ENCODE measurements at places on chromosomes 1 and 21.

- DNase-seq, result no peak
These were observed 75.8 kb downstream of the PCBP3 start for GRCh38 chr21:45719177-45719802.

- no peak for DNase-seq
These were observed 12.8 kb upstream of the TRIM63 start for GRCh38 chr1:26079960-26080814.

DNA sequence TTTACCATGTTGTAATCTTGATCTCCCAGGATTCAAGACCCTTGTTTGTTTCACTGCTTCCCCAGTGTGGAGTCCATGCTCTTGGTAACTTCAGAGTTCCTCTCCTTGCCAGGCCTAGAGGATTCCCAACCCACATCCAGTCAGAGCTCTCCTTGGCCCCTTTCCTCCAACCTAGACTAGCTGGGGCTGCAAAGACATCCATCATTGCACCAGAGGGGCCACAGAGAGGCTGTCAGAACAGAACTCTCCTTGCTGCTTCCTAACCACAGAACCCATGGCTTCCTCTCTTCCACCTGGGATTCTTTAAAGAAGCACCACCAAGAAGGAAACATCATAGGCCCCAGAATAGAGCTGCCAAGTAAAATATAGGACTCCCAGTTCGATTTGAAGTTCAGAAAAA lies 81.0 kb downstream of the HMGB4 start:
- no peak for DNase-seq

DNA sequence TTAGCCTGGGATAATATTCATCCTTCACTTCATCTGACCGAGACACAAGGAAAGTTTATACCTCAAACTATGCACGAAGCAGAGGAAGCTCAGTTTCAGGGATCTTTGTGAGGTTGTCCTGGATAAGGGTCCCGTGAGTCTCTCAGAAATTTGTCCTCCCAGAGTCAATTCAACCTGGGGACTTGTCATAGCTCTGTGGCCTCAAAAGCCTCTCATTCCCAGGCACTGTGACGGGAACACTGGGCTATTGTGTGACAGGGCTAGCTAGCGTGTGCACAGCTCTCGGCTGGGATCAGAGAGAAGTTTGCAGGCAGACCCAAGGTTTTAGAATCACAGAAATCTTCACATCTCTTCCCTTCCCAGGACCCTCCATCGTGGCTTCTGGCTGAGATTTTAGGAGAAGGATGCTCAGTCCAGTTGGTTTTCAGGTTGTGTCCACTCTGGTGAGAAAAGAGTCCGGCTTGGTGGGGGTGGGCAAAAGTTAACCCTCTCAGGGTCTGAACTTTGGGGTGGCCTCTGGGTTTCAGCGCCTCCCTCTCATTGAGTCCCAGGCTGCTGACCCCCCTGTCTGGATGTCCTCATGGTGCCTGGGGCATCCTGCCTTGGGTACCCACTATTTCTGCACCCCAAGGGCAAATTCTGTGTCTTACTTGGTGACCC lies 20.4 kb upstream of the LBR start:
- DNase-seq, result no peak

DNA sequence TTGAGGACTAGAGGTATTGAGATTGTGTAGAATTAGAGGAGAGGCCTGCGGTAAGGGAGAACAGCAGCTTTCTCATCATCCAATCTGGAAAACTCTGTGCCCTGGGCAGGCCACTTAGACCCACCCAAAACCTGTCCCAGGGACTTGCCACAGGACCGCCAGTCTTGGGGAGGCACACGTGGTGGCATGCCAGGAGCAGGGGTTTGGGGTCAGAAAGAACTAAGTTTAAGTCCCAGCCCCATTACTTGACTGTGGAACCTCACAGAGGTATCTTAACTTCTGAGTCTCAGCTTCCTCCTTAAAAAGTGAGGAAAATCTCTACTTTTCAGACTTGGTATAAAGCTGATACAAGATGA lies 356.6 kb downstream of the HHAT start:
- DNase-seq, result no peak

DNA sequence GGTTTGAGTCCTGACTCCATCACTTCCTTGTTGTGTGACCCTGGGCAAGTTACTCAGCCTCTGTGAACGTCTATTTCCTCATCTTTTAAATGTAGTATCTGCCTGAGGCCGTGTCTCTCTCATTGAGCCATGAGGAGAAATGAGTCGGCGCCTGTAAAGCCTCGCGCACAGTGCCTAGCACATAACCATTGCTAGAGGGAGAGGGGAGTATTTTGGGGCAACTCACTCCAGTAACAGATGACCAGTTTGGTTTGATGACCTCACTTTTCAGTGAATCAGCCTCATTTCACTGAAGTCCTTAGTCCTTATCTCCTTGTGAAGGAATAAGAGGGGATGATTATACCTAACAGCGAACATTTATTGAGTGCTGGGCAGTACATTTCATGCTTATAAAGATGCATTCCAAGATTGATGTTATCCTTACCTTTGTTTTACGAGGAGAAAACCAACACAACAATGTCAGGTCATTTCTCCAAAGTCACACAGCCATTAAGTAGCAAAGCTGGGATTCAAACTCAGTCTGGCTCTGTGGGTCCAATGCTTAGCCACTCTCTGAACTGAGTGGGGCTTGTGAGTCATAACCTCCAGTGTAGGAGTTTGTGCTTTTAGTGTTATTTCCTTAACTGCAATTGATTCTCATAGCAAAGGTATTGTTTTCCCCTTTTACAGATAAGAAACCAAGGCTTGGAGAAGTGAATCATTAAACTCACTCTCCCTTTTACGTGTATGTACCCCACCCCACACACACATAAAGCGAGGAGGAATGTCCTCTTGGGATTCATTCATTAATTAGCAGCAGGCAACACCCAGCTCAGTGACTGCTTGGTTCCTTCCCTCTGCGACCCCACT lies 25.9 kb downstream of the KCNC4 start:
- DNase-seq, result peak; percentile 64

- DNase-seq, result peak; percentile 80
These were observed 8.6 kb downstream of the YBEY start for GRCh38 chr21:46294647-46295176.

DNA sequence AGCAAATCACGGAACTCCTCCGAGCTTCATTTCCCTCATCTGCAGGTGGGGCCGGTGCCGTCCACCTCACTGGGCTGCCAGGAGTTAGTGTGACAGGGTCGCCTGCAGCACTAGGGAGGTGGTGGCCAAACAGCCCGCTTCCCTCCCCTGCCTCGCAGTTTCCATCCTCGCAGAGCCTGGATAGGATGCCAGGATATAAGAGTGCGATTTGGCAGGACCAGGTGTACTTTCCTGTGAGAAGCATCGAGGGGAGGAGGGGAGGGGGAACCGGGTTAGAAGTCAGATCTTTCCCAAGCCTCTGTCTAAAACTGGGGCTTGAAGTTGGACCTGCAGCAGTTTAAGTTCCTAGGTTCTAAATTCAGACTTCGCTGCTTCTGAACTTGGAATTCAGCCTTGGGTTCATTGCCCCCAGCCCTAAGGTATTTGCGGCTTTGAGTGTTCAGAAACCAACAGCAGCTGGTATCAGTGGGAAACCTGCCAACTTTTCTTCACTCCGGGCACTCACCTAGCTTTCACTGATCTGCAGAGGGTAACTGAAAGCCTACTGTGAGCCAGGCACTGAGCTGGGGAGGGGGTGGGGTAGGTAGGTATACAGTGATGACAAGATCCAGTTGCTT lies 1.7 kb upstream of the JUN start:
- no peak for DNase-seq

DNA sequence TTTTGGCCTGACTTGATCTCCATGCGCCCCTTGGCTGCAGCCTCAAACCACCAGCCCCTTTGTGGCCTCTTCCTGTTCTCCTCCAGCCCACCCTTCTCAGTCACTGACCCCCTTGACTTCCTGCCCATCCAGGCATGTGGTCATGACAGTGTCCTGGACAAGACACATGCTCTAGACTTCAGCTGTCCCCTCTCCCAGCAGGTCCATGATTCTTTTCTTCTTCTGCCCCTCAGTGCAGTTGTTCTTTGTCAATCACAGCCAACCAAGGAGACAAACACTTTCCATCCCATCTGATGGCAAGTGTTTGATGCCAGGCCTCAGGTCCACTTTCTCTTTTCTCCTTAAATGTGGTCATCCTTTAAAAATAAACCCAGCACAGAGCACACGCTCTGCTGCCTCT lies 49.7 kb downstream of the SYT6 start:
- DNase-seq, result no peak

DNA sequence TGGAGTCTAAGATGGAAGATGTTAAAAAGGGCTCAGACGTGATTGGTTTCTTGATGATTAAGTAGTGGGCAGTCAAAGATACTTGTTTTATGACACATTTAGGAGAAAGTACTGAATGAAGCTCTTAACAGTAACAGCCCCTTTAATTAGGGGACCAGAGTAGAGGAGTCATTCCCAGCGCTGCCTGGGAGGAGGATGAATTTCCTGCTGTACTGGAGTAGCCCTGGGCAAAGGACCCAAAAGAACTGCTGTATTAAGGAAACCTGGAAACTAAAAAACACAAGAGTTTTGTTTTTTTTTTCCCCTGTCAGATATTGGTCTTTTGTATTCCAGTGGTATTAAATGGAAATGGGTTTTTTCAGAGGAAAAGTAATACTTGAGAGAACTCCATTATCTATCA lies 126.5 kb downstream of the NFIA start:
- DNase-seq, result no peak

All from inflammatory macrophage treated with lipopolysaccharide for 1 hour (primary cell).